Thoracic aorta (tissue), 2 donors: ENCODE measurements at places on chromosomes 1 and 21. TPM values are rescaled to one million over a fixed set of nuclear protein-coding genes. Genes with fewer than 3 reads are reported as not detected.

The SYTL1 gene
- 5.5 TPM for total RNA-seq

The GJC2 gene
- 0.95 TPM for total RNA-seq

DNA sequence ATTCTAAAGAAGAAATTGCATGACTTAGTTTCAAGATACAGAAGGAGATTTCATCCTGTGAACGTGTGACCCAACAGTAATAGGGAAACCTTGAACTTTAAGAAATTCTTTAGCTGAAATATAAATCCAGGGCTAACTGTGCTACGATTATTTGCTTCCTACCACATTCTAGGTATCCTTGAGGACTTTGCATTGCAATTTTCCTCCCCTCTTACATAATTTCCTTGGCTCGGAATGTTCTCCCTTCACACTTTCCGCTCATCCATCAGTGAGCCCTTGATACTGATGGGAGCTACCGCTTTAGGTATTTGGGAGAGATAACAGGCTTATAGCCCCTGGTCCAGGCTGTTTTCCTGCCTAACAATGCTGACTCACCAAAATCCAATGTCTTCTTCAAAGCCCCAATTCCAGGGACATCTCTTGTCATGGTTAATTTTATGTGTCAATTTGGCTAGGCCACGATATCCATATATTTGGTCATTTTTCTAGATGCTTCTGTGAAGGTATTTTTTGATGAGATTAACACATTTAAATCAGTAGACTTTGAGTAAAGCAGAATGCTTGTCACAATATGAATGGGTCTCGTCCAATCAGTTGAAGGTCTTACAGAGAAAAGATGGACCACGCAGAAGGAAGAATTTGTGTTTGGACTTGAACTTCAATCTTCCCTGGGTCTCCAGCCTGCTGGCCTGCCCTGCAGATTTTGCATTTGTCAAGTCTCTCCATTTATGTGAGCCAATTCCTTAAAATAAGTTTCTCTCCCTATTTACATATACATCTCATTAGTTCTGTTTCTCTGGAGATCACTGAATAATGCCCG lies 121.2 kb downstream of the PTPN14 start:
- H3K36me3 ChIP-seq: no peaks in the 10 kb centered on the region
- no peak for DNase-seq
- peaks cover 10% of the 10 kb centered on the region for H3K4me1 ChIP-seq
- no peak overlapping the region for H3K27ac ChIP-seq
- no peak overlapping the region for H3K4me3 ChIP-seq

DNA sequence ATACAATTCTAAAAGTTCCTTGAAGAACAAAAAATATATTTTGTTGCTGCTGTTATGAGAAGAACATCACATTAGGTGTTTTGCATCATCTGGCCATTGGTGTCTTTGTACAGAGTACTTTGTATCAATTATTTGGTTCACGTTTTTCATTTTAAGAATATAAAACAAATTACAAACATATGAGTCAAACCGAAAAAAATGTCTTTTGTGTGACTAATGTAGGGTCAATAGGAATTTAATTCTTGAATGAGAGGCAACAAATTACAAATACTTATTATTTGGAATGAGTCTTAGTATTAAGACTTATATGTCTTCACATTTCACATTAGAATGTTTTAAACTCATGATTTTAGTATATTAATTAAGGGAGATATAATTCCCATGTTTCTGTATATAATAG lies 54.8 kb downstream of the NR5A2 start:
- no peaks in the 10 kb centered on the region for H3K27me3 ChIP-seq
- no peak overlapping the region for H3K4me3 ChIP-seq
- DNase-seq: no peak
- no peak overlapping the region for H3K27ac ChIP-seq
- H3K36me3 ChIP-seq: no peaks in the 10 kb centered on the region
- H3K4me1 ChIP-seq: no peaks in the 10 kb centered on the region

The CYP4A11 gene
- not detected for total RNA-seq

- no peak overlapping the region for H3K27ac ChIP-seq
- no peaks in the 10 kb centered on the region for H3K36me3 ChIP-seq
- H3K27me3 ChIP-seq: no peaks in the 10 kb centered on the region
- no peak for DNase-seq
- no peak overlapping the region for H3K4me3 ChIP-seq
These were observed 11.6 kb upstream of the OLFML2B start for GRCh38 chr1:162035241-162035640.

- H3K27ac ChIP-seq: no peak overlapping the region
- no peak for DNase-seq
- H3K4me3 ChIP-seq: no peak overlapping the region
- no peaks in the 10 kb centered on the region for H3K36me3 ChIP-seq
- peaks cover 6% of the 10 kb centered on the region for H3K4me1 ChIP-seq
- no peaks in the 10 kb centered on the region for H3K27me3 ChIP-seq
These were observed 52.2 kb upstream of the ZC3H11B start for GRCh38 chr1:219665089-219665488.

DNA sequence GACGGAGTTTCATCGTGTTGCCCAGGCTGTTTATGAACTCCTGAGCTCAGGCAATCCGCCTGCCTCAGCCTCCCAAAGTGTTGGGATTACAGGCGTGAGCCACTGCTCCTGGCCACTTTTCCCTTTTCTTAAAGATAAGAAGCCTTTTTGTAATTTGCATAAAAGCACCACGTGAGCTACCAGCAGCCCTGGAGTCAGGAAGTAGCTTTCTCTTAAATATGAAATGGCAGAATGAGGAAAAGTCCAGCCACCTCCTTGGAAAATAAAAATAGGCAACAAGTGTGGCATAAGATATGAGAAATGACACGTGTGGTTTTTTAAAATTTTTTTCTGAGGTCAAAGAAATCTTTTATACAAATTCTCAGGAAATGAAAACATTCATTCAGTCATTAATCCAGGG lies 259.7 kb downstream of the DYRK1A start:
- peaks cover 26% of the 10 kb centered on the region for H3K4me1 ChIP-seq
- no peak for DNase-seq
- no peaks in the 10 kb centered on the region for H3K27me3 ChIP-seq
- no peak overlapping the region for H3K27ac ChIP-seq
- H3K4me3 ChIP-seq: no peak overlapping the region
- no peaks in the 10 kb centered on the region for H3K36me3 ChIP-seq

GRCh38 chr1:156486421-156487344 lies 13.9 kb downstream of the MEF2D start:
- H3K4me1 ChIP-seq: peaks cover 50% of the 10 kb centered on the region
- no peak overlapping the region for H3K27ac ChIP-seq
- H3K4me3 ChIP-seq: no peak overlapping the region
- DNase-seq: no peak

The EXTL1 gene
- total RNA-seq: 1.6 TPM
